Kidney capillary endothelial cell (primary cell): ENCODE measurements at places on chromosomes 13 and 19.

DNA sequence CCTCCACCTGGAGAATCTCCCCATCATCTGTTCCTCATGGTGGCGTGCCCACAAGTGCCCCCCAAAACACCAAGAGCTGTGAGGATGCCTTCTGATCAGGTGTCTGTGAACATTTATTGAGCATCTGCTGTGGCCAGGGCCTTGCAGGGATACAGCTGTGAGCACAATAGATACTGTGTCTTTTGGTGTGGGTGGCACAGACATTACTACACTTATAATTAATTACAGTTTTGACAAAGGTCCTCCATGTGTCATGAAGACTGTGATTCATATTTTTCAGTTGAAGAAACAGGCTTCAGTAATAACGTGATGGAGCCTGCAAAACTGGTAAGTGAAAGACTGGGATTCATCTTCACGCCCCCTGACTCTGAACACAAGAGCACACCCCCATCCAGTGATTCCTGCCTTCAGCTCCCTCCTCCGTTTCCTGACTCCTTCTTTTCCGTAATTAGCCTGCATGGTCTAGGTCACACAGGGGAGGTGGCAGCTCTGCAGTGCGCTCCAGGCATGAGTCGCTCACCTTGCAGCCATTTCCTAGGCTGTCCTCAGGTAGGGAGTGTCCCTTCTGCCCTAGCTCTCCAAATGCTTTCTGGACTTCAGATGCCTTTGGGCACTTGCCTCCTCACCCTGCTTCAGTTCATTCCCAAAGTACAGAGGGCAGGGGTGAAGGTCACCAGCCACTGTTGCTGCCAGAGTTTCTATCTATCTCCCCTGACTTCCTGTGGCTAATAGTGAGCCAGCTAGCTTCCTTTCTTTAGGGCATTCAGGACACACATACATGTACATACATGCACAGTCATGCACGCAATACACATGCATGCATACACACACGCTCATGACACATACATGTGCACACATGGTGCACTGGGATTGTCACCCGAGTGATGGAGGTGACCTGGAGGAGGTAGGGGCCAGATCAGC is 66.5 kb downstream of the SIAH3 start:
- DNase-seq = no peak

DNA sequence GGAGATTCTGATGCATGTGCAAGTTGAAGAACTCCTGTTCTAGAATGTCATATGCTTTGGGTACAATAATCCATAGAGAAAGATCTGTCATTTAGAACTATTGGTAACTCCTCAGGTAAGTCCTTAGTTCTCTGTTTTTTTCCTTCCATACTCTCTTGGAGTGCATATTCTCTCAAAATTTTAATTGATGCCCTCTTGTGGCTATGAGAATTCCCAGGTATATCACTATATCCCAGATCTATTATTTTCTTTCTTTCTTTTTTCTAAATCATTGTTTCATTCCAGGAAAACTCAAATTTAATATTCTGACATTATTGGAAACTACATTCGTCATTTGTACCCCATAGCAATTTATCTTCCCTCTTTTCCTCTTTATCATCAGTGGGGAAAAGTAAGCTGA is 485.4 kb downstream of the KLF5 start:
- DNase-seq = no peak

- no peak for DNase-seq
Observed at GRCh38 chr13:76878043-76878442, 8.2 kb downstream of the KCTD12 start.

DNA sequence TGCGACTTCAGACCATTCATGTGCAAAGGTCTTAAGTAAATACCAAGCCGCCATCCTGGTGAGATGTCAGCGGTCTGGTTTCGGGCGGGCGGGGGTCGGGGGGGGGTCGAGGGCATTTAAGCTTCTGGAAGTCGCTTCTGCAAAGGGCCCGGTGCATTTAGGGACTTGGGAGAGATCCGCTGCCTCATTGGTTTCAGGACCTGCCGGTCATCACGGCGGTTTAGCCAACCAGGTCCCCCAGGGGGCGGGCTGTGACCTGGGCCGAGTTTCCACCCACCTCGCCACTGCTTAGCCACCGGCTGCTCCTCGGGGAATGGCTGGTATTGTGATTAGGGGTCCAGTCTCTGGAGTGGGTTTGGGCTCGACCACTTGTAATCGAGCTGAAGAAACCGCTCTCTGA is 7.8 kb downstream of the ANKLE1 start:
- DNase-seq = peak; percentile 61

GRCh38 chr13:80386002-80386401 is 45.1 kb upstream of the SPRY2 start:
- DNase-seq = no peak

DNA sequence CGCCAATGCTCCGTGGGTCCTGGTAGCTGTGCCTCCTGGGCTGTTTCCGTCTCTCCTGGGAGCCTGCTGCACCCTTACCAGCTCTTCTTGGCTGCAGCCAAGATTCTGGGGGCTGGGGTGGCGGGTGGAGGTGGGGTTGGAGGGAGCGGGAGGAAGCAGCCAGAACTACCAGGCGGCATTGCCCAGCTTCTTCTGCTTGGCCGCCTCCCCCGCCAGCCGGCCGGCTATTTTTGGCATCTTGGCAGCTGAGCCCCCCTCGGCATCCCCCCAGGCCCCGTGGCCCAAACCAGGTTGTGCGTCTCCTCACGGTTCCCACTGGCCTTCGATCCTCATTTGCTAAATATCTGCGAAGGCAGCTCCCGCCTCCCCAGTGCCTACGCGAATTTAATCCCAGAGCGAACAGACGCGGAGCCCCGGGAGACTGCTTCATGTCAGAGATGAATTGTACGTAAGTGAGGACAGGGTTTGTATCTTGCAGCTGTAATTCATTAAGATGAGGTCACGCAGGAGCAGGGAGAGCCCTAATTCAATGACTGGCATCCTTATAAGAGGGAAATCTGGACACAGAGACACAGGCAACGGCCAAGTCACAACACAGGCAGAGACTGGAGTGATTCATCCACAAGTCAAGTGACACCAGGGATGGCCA is 12.8 kb upstream of the PEAK3 start:
- DNase-seq = peak; percentile 43

DNA sequence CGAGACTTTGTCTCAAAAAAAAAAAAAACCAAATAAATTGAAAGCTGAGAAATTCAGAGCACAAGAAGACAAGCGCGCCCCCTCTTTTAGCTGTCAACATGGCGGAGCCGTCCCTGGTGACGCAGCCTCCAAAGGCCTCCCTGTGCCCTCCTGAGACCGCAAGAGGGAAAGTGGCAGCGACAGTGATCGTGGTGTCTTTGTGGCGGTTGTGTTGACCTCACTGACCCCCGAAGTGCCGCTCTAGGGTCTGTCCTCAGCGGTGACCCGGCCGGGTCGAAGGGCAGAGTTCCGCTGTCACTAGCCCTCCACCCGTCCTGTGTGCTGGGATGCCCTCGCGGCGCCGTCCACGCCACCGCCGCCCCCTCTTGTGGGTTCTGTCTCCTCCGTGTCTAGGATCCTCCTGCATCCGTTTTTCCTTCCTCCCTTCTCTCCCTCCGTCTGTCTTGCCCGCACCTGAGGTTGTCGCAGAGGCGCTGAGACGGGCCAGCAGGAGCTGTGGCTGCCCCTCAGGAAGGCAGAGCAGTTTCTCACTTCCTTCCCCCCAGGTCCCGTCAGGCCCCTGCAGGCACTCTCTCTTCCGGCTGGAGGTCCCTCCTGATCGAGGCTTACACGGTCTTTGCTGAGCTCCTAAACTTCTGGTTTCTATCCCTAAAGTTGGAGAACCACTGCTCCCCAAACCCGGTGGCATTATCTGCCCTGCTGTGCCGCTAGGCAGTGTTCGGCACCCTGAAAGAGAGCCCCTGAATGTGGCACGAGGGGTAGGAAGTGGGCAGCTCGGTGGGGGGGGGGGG is 7.2 kb downstream of the UHRF1 start:
- peak; percentile 53 for DNase-seq

GRCh38 chr19:9865732-9866501 is 30.8 kb downstream of the PIN1 start:
- DNase-seq = no peak

DNA sequence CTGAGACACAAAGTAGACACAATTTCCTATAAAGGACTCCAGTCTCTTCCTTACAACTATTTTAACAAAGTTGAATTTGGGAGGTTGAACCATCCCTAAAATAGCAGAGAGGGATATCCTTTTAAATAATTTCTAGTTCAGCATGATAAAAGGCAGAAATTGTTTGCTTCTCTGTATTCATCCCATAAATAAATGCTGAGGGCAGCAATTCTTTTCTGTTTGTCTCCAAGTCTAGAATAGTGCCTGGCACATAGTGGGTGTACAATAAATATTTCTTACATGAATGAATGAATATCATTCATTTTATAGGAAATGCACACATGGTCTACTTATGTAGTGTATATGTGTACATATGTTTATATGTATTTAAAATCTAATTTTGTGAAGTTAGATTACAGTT is 12.3 kb downstream of the COL4A1 start:
- no peak for DNase-seq

- peak; percentile 20 for DNase-seq
Observed at GRCh38 chr13:30978981-30979956, 46.8 kb downstream of the TEX26 start.

- DNase-seq = no peak
Observed at GRCh38 chr13:32830336-32831031, 185.7 kb upstream of the KL start.

- no peak for DNase-seq
Observed at GRCh38 chr19:40976134-40976533, 14.9 kb upstream of the CYP2B6 start.

- DNase-seq = peak; percentile 10
Observed at GRCh38 chr13:101572456-101572855, 120.0 kb downstream of the ITGBL1 start.

GRCh38 chr13:32682740-32683139 is 96.5 kb downstream of the PDS5B start:
- no peak for DNase-seq

DNA sequence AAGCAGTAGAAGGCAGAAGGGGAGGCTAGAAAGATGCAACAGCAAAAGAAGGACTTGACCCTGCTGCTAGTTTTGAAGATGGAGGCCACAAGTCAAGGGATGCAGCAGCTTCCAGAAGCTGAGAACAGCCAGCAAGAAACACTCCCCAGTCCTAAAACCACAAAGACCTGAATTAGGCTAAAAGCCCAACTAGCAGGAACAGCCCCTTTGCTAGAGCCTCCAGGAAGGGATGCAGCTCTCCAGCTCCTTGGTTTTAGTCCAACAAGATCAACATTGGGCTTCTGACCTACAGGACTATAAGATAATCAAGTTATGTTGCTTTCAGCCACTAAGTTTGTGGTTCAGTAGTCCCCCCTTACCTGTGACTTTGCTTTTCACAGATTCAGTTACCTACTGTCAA is 10.5 kb upstream of the LATS2 start:
- DNase-seq = no peak

DNA sequence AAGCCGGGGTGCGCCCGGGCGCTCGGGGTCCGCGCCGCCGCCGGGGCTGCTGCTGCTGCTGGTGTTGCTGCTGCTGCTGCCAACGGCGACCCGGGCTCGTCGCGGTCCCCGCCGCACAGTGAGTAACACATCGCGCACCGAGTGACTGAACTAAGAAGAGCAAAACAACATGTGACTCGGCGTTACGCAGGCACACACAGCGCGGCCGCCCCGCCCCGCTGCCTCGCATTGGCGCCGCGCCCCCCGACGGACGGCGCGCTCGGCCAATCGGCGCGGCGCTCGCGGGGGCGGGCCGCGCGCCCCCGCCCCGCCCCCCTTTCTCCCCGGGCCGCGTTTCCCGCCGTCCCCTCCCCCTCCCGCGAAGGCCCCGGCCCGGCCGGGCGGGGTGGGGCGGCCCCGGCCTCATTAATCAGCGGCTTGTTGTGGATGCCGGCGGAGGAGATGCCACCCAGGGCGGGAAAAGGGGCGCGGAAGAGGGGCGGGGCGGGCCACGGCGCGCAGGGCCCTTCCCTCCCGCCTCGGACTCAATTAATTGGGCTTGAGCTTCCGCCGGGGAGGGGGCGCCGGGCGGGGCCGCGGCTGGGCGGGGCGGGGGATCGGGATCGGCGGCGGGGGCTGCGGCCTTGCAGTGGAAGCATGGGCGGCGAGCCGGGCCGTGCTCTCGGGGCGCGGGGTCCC is at the start of gene IRS2:
IRS2 (minus strand) TSS at position 127 of the 678 bp plus-strand sequence. CDS start 530 bp downstream, outside the sequence.
- DNase-seq = peak; percentile 67

- DNase-seq = no peak
Observed at GRCh38 chr19:40321076-40321475, 27.1 kb downstream of the C19orf47 start.

DNA sequence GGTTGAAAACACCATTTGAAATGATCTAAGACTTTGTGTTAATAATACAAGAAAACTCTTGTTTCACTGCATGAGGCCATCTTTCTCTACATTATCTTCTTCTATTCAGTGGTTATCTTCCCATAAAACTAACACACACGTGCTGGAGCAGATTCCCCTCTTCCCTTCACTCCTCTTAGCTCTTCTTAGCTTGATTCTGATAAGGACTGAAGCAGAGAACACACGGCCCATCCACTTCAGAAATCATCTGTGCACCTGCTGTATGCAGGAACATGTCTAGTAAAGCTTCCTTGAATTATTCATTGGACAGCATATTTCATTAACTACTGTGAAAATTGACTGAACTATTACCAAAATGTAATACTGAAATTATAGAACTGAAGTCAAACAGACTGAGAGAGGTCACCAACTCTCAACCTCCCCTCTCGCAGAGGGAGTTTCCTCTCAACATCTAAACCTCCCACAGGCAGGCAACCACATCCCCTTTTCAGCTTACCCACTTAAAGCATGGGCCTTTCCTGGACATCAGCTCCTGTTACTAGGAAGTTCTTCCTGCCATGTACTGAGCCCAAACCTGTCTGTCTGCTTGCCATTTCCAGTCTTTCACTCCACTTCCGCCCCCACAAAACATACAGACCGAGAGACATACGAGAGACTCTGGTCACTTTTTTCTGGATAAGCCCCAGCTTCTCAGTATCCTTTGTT is 113.9 kb downstream of the CRYL1 start:
- no peak for DNase-seq

DNA sequence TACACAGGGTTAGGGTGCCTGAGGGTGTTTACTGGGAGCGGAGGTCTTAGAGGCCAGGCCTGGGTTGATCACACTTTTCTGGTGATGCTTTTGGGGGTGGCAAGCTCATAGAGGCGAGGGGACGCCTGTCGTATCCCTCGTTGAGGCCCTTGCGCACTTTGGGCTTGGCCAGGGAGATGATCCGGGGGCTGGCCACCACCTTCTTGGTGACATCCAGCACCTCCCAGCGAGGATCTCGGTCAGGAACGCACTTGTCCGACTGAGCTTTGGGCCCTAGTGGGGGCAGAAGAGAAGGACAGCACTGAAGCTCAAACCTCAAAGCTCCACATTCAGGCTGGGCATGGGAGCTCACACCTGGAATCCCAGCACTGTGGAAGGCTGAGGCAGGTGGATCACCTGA is 17.6 kb upstream of the MIER2 start:
- DNase-seq = no peak

- no peak for DNase-seq
Observed at GRCh38 chr13:90577726-90578125, 769.8 kb upstream of the MIR17HG start.

- DNase-seq = peak; percentile 100
Observed at GRCh38 chr19:14136509-14137281, at the start of gene ASF1B. ASF1B (minus strand) TSS chr19:14136589; CDS start chr19:14136456, 133 bp downstream.

- no peak for DNase-seq
Observed at GRCh38 chr19:51621178-51621577, 9.0 kb downstream of the SIGLEC5 start.
